ENCODE measurements at places on chromosomes 7 and 10.

DNA sequence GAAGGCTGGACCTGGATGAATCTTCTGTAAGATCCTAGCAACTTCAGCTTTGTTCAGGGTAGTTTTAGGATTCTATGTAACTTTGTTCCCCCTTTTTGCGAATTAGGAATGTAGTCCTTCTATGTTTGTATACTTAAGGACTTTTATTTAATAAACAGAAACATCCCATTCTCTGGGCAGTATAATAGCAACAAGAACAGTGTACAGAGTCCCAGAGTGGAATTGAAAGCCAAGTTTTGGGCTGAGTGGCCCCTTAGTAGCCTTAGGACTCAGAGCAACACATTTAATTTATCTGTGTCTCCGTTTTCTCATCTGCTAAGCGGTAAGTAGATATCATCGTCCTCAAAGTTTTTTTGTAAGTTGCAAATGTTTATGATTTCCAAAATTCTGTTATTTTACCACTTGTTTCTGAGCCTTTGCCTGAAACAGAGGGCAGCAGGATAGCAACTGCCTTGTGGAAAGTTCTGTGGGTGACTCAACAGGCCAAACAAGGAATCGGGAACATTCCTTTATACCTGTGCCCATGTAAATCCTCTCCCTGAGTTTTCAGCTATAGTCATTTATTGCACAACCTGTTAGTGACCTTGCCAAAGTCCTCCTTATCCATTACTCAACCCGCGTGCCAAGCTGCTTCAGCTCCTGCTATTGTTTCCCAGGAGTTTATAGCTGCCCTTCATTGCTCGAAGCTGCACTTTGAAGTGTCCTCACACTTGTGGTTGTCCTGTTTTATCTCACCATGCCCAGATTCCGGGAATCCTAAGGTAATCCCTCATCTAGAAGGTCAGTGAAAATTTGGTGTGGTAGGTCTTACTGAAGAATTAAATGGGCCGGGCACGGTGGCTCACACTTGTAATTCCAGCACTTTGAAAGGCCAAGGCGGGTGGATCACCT is 199.1 kb upstream of the AHR start:
- no peak for DNase-seq

GRCh38 chr7:92963566-92963965 is 127.2 kb upstream of the CDK6 start:
- DNase-seq: no peak

DNA sequence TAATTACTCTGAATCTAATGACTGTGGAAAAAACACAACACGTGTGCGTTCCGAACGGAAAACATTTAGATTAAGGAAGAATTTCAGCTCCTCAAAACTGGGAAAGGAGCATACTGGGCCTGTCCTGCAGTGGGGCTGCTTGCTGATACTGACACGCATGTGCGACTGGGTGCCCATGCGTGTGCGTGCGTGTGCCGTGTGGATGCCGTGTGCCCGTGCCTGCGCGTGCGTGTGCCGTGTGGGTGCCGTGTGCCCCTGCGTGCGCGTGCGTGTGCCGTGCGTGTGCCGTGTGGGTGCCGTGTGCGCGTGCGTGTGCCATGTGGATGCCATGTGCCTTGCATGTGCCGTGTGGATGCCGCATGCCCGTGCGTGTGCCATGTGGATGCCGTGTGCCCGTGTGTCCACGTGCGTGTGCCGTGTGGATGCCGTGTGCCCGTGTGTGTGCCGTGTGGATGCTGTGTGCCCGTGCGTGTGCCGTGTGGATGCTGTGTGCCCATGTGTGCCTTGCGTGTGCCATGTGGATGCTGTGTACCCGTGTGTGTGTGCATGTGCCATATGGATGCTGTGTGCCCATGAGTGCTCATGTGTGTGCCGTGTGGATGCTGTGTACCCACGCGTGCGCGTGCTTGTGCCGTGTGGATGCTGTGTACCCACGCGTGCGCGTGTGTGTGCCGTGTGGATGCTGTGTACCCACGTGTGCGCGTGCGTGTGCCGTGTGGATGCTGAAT is 28.2 kb downstream of the PWWP2B start:
- no peak for DNase-seq

DNA sequence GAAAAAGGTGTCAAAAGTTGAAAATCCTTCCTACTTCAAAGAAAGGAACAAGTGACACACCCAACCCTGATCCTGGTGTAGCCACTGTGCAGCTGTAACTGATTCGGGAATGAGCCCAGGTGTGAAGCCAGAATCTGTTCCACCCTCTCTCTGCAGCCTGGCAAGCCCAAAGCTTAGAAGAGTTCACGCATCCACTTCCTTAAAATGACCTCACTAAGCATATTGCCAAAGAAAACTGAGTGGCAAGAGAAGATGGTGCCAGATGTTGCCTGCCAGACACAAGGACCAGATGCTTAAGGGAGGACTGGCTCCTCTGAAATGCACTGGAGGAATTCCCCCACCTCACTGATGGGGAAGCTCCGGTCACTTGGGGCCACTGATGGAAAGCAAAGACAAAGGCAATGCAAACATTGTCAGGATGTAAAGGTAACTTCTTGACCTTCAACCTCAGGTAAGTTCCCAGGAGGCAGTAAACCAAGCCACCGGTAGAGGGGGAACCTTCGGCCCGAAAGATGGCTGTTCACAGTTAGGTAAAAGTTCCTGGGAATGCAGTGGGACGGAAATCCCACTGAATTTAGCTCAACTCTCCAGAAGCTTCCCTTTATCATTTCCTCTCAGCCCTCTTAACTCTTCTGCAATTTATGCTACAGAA is 554.9 kb downstream of the KCNMA1 start:
- DNase-seq: no peak

DNA sequence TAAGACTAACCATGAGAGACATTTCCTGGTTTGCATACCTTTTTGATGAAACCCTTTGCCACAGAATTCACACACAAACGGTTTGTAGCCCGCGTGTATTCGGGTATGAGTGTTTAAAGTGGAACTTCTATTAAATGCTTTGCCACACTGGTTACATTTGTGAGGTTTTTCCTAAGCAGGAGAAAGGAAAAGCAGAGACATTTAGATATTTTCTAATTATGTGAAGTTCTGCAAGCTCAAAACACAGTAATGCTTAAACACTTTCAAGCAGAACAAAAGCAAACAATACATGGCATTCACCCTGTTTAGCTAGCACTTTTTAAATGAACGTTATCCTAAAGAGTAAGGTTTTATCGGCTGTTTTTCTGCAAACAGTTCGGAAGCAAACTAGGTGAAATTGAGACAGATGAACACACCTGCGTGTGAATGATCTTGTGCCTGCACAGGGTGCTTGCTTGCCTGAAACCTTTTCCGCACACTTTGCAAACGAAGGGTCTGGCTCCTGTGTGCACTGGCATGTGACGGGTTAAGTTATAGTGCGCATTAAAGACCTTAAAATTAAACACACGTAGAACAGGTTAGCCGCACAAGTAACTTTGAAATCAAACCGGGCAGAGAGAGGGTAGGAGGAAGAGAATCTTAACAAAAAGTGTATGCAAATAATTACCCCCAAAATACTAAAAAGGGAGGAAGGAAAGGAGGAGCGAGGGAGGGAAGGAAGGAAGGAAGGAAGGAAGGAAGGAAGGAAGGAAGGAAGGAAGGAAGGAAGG is 1.6 kb downstream of the FEZF1 start:
- DNase-seq: no peak

- DNase-seq: no peak
Measured at GRCh38 chr7:1492221-1492620, 12.0 kb downstream of the INTS1 start.
